ENCODE measurements at places on chromosomes 1 and 21.

GRCh38 chr1:31666263-31666963 lies 21.7 kb upstream of the PEF1 start:
- DNase-seq = no peak

DNA sequence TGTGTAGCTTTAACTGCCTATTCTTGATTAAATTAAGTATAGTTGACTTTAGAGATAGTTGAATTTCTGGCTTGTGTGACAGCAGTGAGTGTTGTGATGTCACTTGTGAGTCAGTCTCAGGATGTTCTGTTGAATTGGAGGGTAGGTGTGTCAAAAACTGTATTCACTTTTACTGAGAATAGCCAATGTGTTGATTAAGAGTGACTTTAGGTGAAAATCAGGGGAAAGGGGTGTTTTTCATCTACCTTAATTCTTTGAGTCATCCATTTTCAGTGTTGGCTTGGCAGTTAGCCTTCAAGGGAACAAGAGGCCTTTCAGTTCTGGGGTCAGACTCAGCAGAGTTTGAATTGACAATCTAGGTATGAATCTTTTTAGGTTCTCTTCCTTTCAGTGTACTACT lies 75.9 kb downstream of the CDC14A start:
- no peak for DNase-seq

- DNase-seq = peak; percentile 83
Observed at GRCh38 chr1:53754484-53755312, 15.7 kb upstream of the GLIS1 start.

GRCh38 chr1:154808261-154808908 lies 61.7 kb downstream of the KCNN3 start:
- DNase-seq = no peak

- no peak for DNase-seq
Observed at GRCh38 chr1:161390559-161390858, 22.8 kb upstream of the CFAP126 start.

DNA sequence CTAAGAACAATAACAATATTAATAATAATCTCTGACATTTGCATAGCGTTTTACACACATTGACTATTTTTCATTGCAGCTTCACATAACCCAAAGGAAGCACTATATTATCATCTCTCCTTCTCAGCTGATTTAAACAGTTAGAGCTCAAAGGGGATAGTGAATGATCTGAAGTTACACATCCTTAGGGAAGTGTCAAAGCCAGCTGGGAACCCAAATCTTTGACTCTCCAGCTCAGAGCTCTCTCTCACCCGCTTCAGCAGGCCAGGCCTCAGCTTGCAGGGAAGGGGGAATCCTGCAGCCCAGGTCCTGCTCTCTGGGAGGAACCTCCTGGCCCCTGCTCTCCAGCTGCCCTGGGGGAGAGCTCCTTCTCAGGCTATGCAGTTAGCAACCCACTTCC lies 26.3 kb downstream of the PLEKHA6 start:
- DNase-seq = no peak

GRCh38 chr21:40047211-40047610 lies 180.0 kb downstream of the PCP4 start:
- DNase-seq = no peak

All from NCI-H446 (cell line).